Activated CD4-positive, alpha-beta T cell treated with anti-CD3 and anti-CD28 coated beads for 36 hours (primary cell): ENCODE measurements at places on chromosomes 12 and 14.

GRCh38 chr12:82361461-82361915, 3.2 kb downstream of the METTL25 start:
- no peaks in the 10 kb centered on the region for H3K27me3 ChIP-seq
- DNase-seq, result no peak
- H3K36me3 ChIP-seq, result peaks cover 21% of the 10 kb centered on the region
- H3K27ac ChIP-seq, result no peak overlapping the region
- no peak overlapping the region for H3K4me3 ChIP-seq

GRCh38 chr14:58816416-58817115, 178.8 kb downstream of the DACT1 start:
- H3K4me1 ChIP-seq, result no peaks in the 10 kb centered on the region
- H3K4me3 ChIP-seq, result no peak overlapping the region
- H3K27ac ChIP-seq, result no peak overlapping the region

GRCh38 chr12:98770230-98770629, 125.1 kb downstream of the APAF1 start:
- DNase-seq, result no peak
- peaks cover 10% of the 10 kb centered on the region for H3K4me1 ChIP-seq
- no peaks in the 10 kb centered on the region for H3K27me3 ChIP-seq
- no peak overlapping the region for H3K4me3 ChIP-seq
- no peak overlapping the region for H3K27ac ChIP-seq
- H3K36me3 ChIP-seq, result no peaks in the 10 kb centered on the region

GRCh38 chr12:46898152-46898931, 72.5 kb upstream of the SLC38A4 start:
- no peaks in the 10 kb centered on the region for H3K36me3 ChIP-seq
- H3K27me3 ChIP-seq, result peaks cover 4% of the 10 kb centered on the region
- H3K4me1 ChIP-seq, result peaks cover 21% of the 10 kb centered on the region
- no peak overlapping the region for H3K4me3 ChIP-seq
- no peak for DNase-seq
- no peak overlapping the region for H3K27ac ChIP-seq

DNA sequence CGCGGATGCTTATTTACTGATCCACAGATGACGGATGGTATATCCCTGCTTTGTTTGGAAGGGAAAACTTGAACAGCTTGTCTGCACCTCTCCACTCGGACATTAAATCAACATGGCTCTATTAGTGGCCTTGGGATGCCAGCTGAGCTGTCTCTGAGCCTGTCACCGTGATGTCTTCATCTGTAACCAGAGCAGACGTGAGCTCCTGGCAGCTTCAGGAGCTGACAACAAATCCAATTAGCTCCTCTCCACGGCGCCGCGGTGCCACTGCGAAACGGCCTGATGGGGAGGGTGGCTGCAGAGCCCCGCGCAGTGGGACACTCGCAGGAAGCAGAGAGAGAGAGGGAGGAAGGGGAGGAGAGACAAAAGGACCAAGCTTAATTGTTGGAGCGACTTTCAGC, 112.3 kb downstream of the PAPOLA start:
- H3K27ac ChIP-seq, result no peak overlapping the region
- no peak for DNase-seq
- H3K36me3 ChIP-seq, result no peaks in the 10 kb centered on the region
- no peak overlapping the region for H3K4me3 ChIP-seq

- no peaks in the 10 kb centered on the region for H3K27me3 ChIP-seq
- peak overlapping the region; percentile 16 for H3K27ac ChIP-seq
- H3K36me3 ChIP-seq, result no peaks in the 10 kb centered on the region
These were observed 18.2 kb upstream of the ITGA5 start for GRCh38 chr12:54437243-54437642.
